ENCODE measurements at places on chromosomes 5 and 9. TPM values are rescaled to one million over a fixed set of nuclear protein-coding genes. Genes with fewer than 3 reads are reported as not detected.

The SPINK13 gene
- not detected for total RNA-seq

The HOMER1 gene
- total RNA-seq: 19.1 TPM

The CAMK4 gene
- 3.3 TPM for total RNA-seq

The CFAP90 gene
- total RNA-seq: not detected

The TNFSF8 gene
- total RNA-seq: 4.0 TPM

The PCDHGA9 gene
- total RNA-seq: 3.3 TPM

The LSM11 gene
- total RNA-seq: 53.7 TPM

The CDO1 gene
- 14.7 TPM for total RNA-seq

Data from esophagus muscularis mucosa (tissue), 4 donors.